ENCODE measurements at places on chromosomes 16 and 17.
A peak's percentile ranks its signal among the peaks of the same experiment; 100 is the strongest.

DNA sequence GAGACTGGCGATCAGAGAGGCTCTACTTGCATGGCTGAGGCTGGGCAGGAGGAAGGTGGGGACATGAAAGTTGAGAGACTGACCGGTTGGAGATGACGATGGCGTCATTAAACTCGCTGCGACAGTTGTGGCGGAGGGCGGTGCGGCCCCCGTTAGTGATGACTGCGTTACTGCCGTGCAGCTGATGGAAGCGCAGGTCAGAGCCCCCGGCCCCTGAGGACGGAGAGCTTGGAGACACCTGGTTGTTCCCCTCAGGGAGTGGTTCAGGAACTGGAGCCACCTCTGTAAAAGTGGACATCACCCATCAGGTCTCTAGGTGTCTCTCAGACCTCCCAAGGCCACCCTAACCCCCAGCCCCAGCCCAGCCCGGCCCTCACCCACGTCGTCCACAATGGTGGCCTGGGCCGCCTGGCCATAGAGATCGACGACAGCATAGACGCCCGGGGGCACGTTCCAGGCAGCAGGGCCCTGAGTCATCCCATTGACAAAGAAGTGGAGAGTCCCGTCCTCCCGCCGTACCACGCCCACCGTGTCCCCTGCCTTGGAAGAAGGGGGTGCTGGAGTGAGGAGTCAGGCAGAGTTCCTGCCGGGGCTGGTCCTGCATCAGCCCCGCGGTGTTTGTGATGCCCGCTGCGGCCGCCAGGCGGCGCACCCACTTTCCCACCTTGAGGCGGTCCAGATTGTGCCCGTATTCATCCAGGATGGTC is 5.3 kb downstream of the NEURL4 start:
- DNase-seq, result peak; percentile 52

- peak; percentile 60 for DNase-seq
Measured at GRCh38 chr17:78378225-78379130, at the start of gene PGS1. PGS1 (plus strand) TSS chr17:78378649; CDS start chr17:78378666, 17 bp downstream.

GRCh38 chr17:3695723-3696411 is at the start of gene P2RX5:
P2RX5 (minus strand) TSS chr17:3696155; CDS start chr17:3696005, 150 bp downstream.
- DNase-seq, result no peak

GRCh38 chr16:24944206-24944605 is 71.0 kb downstream of the ARHGAP17 start:
- DNase-seq, result no peak

DNA sequence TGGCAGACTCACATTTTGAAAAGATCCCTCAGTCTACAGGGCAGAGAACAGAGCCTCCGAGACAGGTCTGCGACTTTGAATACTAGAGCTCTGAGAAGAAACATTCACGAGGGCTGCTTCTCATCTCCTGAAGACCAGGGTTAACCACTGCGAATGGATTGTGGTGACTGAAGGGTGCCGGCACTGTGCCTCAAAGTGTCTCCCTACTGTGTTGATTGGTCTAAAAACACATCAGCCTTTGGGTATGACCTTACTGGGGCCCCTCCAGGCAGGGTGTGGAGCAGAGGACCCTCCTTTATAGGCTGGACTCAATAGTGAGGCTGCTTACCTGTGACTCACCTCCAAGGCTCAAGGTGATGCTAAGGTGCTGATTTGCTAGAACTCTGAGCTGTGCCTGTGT is 2.6 kb upstream of the LGALS9 start:
- no peak for DNase-seq

- DNase-seq, result no peak
Measured at GRCh38 chr17:55965051-55965450, 188.2 kb upstream of the ANKFN1 start.

- peak; percentile 77 for DNase-seq
Measured at GRCh38 chr17:82273327-82274133, at the start of gene CSNK1D. CSNK1D (minus strand) TSS chr17:82273700; CDS start chr17:82273381, 319 bp downstream.
